ENCODE measurements at places on chromosomes 4 and X. TPM values are rescaled to one million over a fixed set of nuclear protein-coding genes. Genes with fewer than 3 reads are reported as not detected.

DNA sequence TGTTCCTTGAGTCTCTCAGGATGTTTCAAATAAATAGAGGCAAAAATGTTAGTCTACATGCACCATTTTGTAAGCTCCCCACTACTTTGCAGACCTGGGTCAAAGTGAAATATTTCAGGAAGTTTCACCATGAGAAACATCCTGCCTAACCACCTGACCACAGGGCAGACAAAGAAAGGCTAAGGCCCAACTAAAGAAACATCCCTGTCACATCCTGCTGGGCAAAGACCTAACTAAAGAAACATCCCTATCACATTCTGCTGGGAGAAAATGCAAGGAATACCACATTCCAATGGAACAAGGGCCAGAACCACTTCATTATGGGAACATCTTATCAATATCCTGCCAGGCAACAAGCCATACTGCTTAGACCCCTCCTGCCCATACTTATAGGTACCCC, 1303.4 kb downstream of the TECRL start:
- no peak for DNase-seq

DNA sequence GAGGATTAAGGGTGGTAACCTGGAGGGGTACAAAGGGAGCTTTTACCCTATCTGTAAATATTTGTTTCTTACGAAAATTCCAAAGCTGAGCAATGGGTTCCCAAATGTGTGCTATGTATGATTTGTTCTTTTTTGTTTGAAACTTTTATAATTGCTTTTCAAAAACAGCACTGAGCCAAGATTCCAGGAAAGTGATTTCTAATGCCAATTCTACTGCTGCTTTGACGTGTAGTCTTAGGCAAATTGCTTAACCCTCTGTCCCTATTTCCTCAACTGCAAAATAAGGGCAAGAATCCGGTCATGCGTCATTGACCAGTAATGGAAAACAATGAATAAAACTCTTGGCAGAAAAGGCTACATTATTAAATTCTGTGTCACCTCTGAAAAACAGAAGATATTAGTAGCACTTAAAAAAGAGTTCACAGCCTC, 454.7 kb downstream of the IL15 start:
- DNase-seq = peak; percentile 71

DNA sequence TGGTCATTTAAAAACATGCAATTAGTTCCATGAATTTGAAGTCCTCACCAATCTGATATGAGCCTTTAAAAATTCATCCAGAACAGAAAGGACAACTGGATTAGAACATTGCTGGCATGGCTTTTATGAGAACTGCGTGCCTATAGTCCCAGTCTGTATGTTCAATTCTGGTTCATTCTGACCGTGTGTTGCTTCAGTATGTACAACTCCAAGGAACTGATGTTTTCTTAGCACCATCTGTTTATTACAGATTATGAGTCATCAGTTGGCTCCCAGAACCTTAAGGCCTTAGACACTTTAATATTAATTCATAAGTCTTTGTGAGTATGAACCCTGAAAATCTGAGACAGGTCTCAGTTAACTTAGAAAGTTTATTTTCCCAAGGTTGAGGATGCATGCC, 115.0 kb downstream of the CEP44 start:
- no peak for DNase-seq

- DNase-seq = no peak
These were observed 5.5 kb downstream of the DDX60L start for GRCh38 chr4:168474660-168475320.

DNA sequence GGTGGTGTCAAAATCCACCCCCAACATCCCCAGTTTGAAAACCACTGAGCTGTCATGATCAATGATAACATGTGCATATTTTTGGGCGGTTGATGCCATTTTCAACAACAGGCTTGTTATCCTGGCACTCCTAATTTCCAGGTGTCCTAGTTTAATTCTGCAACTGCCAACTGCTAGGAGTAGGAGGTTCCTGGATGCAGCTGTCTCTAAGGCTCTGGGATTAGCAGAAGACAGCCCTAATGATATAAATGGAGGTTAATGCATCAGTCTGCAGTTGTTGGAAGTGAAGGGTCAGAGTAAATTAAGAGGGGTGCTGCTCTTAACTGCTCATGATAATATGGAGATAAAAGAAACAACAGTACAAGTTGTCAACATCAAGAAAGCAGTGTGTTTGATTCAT, 23.8 kb downstream of the ARFIP1 start:
- no peak for DNase-seq

DNA sequence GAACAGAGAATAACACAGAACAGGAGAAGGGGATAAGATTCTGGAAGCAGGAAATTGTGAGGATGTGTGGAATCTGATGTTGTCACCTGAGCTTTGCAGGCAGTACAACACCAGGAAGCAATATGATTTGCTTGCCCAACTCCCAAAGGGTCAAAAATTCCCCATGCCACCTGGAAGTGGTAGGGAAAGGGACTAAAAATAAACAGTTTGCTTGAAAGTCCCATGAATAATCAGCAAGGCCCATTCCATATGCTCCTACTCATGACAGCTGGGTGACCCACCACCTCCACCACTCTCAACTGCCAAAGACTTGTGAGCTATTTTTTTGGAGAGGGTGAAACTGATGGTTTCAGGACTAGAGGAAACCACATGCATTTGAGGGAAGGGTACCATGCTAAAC, 168.4 kb downstream of the KCNIP4 start:
- no peak for DNase-seq

FRG2 gene
- not detected for total RNA-seq

GRCh38 chr4:37685823-37686372, 278 bp downstream of the RELL1 start:
- DNase-seq = peak; percentile 78

- peak; percentile 32 for DNase-seq
These were observed 229.2 kb downstream of the PTTG2 start for GRCh38 chr4:38189445-38189844.

GRCh38 chrX:25003066-25003849, 12.5 kb downstream of the ARX start:
- DNase-seq = no peak

CPLX1 gene
- 1.1 TPM for total RNA-seq

GRCh38 chr4:166822386-166822785, 411.9 kb downstream of the SPOCK3 start:
- DNase-seq = no peak

ZGRF1 gene
- total RNA-seq = 0.11 TPM

GRCh38 chr4:20666012-20666860, 34.0 kb upstream of the PACRGL start:
- no peak for DNase-seq

RNF150 gene
- total RNA-seq = 31.2 TPM

- no peak for DNase-seq
These were observed 12.7 kb upstream of the SHOX start for GRCh38 chrX:617891-618290.

- no peak for DNase-seq
These were observed 58.0 kb downstream of the PPP3CA start for GRCh38 chr4:101289306-101289705.

GRCh38 chrX:150544222-150544787, 24.1 kb upstream of the MTM1 start:
- peak; percentile 57 for DNase-seq

DDX53 gene
- not detected for total RNA-seq

PRRG3 gene
- total RNA-seq = not detected

PLCXD1 gene
- 3.0 TPM for total RNA-seq

GRCh38 chr4:138935-139334, 14.6 kb downstream of the ZNF718 start:
- no peak for DNase-seq

DNA sequence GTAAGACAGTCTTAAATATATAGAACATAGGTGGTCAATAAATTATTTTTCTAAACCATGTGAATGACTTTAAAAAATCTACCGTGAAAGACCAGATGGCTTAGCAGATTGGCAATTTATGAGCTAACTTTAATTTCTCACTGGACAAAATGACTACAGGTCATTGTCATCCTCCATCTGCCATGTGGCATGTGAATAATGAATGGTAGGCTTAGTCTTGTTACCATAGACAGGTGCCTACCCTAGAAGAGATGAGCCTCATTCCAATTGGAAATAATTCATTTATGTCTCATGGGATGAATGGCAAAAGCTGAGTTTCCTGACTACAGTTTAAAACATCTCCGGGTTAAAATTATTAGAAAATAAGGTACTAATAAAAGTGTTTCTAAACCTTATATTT, 1043.3 kb downstream of the FAT4 start:
- no peak for DNase-seq

GRCh38 chrX:148269513-148269912, 230.9 kb upstream of the AFF2 start:
- DNase-seq = no peak

- no peak for DNase-seq
These were observed 860.7 kb downstream of the PCDH19 start for GRCh38 chrX:99549381-99549780.

DNA sequence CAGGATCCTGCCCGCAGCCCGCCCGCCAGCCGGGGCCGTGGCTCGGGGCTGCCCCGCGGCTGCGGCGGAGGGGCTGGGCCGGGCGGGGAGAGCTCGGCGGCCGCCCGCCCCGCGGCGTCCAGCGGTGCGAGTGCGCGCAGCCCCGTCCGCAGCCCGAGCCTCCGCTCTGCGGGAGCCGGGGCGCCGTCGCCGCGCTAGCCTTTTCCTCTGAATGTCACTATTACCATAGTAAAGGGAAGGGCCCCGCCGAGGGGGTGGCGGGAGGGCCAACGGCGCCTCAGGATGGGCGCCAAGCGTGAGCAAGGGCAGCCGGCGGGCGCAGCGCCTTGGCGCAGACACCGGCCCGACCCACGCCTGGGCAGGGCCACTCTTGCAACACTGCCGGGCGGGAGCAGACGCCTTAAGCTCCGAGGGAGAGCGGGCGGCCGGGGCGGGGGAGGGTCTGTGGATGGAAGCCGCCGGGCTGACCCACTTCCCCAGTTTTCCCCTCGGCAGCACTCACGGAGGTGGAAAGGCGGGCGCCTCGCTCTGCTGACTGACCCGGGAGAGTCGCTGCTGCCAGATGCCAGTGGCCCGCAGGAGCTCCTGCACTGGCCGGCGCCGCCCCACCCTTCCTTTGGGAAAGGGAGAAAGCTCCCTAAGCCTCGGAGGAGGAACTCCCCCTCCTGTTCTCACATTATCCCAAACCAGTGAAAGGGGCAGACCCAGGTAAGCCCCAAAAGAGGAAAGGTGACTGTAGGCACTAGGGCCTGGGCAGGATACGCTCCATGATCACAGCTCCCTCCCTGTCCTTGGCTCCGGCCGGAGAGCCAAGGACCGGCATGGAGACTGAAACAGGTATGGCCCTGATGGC, 329.4 kb downstream of the HNRNPD start:
- peak; percentile 73 for DNase-seq

DNA sequence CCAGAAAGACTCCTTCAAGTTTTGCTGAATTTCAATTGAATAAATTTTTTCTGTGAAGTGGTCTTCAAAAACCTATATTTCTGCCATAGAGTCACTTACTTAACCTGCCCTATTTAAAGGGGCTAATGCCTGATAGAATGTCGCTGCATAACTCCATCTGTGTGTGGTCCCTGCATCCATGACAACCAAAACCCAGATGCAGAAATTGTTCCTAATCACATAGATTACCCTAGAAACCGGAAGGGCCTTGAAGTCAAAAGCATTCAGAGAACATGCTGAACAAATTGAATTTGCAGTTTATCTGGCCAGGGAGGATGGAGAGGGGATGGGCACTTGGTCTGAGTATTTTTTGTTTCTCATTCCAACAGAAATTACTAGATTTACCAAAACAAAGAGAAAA, 1.5 kb upstream of the PARM1 start:
- no peak for DNase-seq

LDB2 gene
- total RNA-seq = 137 TPM

CSAG1 gene
- not detected for total RNA-seq

- DNase-seq = no peak
These were observed 16.2 kb downstream of the BOD1L1 start for GRCh38 chr4:13611283-13611842.

- no peak for DNase-seq
These were observed 464.1 kb downstream of the IDS start for GRCh38 chrX:149040873-149041535.

NUP54 gene
- total RNA-seq = 20.2 TPM

GRCh38 chr4:70471897-70472296, at the start of gene MUC7:
TSS of gene MUC7 (plus strand) at chr4:70472197. CDS start at chr4:70474022, 1,825 bp downstream.
- no peak for DNase-seq

DNA sequence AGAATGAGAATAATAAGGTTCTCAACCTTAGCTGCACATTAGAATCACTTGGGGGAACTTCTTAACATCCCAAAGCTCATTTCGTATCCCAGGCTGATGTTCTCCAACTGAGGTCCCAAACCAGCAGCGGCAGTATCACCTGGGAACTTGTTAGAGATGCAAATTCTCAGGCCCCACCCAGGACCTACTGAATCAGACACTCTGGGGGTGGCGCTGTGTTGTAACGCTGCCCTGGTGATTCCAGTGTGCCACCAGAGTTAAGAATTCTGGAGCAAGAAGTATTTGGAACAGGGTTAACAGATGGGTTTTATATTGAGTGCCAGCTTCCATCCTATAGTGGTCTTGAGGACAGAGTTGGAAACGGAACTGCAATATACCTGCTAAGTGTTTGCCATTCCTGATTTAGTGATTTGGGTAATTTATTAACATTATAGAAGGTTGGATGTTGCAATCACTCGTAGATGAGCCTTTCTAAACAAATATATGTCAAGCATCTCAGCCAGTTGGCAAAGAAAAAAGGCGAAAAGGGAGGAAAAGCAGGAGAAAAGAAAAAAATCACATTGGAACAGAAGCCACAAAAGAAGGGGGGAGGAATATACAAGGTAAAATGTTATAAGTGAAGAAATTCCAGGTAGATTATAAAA, 141.0 kb downstream of the ARX start:
- no peak for DNase-seq

DNA sequence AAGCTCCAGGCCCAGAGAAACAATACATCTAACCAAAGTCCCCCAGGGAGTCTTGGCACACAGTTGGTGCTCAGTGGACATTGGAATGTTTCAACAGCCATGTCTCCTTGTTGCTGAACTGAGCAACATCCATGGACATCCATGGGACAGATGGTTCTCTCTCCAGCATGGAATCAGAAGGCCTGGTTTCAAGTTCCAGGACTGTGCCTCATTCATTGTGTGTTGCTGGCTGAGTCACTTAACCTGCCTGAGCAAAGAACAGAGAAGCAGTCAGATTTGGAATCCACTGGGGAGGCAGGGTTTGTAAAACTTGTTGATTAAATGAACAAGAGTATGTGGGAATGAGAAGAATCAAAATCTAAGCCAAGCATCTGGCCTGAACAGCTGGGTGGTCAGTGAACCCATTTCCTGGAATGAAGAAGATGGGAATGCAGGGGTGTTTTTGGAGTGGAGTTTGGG, 147.9 kb downstream of the CHIC2 start:
- no peak for DNase-seq

- no peak for DNase-seq
These were observed 29.3 kb downstream of the CRMP1 start for GRCh38 chr4:5863461-5864113.

DNA sequence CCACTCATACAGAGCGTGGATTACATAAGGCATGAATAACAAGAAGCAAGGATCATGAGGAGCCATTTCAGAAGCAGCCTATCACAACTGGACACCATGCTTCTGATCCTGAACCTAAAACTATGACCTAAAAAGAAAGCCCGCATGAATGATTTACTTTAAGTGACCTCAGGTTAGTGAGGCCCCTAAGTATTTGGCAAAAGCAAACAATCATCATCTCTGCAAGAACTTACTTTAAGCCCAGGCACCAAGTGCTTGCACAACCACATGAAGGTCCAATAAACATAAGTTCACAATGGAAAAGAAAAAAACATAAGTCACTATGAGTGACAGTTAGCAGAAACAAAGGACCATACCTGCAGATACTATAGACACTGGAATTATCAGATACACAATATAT, 7.9 kb upstream of the MBTPS2 start:
- no peak for DNase-seq

Measured in ascending aorta (tissue), 2 donors.